ENCODE measurements at places on chromosomes 5 and 9.

DNA sequence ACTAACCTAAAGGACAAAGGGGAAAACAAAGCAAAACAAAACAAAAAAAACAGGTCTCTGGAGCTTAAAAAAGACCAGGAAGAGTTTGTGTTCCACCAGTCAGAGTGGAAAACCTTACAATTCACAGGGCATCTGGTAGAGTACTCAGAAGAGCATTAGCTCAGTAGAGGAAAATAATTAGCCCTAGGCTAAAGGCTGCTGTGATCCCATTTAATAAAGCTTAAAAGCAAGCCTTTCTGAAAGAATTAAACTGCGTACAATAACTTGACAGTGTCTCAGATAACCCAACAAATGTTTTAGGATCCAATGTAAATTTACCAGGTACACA is 7.3 kb downstream of the ECM2 start:
- no peak overlapping the region for H3K4me3 ChIP-seq
- no peaks in the 10 kb centered on the region for H3K27me3 ChIP-seq
- H3K36me3 ChIP-seq = no peaks in the 10 kb centered on the region

DNA sequence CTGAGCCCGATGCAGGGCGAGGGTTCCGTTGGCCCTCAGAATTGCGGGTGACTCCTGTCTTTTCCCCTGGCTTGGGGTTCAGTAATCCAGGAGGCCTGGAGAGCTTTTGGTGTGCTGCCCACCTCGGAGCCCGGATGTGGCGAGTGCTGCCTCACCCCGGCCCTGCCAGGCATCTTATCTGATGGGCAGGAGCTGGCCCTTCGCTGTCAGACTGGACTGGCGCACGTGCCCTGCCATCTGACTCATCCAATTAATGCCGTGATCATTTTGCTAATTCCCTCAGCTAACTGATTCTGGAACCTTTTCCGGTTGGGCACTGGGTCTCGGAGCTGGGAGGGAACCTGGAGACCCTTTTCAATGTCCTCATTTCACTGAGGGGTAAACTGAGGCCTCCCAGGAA is 34.6 kb downstream of the RXRA start:
- H3K27ac ChIP-seq = no peak overlapping the region
- no peak overlapping the region for H3K4me3 ChIP-seq
- no peaks in the 10 kb centered on the region for H3K36me3 ChIP-seq
- no peaks in the 10 kb centered on the region for H3K27me3 ChIP-seq

- no peaks in the 10 kb centered on the region for H3K36me3 ChIP-seq
- no peaks in the 10 kb centered on the region for H3K27me3 ChIP-seq
- H3K4me3 ChIP-seq = no peak overlapping the region
Observed at GRCh38 chr9:17319864-17320263, 185.0 kb downstream of the CNTLN start.

DNA sequence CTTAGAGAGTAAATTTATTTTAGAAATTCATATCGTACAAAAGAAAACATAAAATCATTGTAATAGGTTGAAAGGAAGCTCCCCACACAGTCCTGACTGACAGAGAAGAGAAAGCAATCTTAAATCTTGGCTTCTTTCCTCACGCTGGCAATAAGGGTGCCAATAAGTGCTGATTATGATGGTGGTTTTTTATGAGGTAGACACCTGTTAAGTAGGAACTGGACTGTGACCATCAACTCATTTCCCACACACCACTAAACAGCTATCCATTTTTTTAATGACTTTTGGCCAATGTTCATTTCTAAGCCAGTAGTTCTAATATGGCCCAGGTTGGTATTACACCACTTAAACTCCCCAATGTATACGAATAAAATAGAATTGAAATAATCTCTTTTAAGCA is 893.5 kb upstream of the NUDT12 start:
- H3K27ac ChIP-seq = no peak overlapping the region
- H3K36me3 ChIP-seq = no peaks in the 10 kb centered on the region
- H3K4me1 ChIP-seq = no peaks in the 10 kb centered on the region
- no peaks in the 10 kb centered on the region for H3K27me3 ChIP-seq
- no peak for DNase-seq

DNA sequence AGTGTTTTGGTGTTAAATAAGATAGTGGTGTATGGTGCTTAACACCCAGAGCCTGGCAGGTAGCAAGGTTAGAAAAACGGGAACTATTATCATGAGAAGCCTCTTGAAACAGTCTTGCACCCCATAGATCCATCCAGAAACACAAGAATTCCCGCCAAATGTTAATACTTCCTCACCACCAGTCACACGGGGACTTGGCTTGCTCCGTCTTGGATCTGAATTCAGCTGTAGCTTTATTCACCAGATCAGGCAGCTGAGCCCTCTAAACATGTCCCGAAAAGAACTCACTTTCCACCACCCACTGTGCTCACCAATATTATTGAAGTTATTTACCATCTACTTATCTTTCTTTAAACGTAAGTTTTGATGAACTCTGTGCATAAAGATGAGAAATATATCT is 101.6 kb upstream of the PTPN3 start:
- no peak overlapping the region for H3K4me3 ChIP-seq
- H3K4me1 ChIP-seq = no peaks in the 10 kb centered on the region
- no peaks in the 10 kb centered on the region for H3K36me3 ChIP-seq
- no peaks in the 10 kb centered on the region for H3K27me3 ChIP-seq

GRCh38 chr5:149656576-149657182 is 73.4 kb upstream of the PPARGC1B start:
- H3K36me3 ChIP-seq = no peaks in the 10 kb centered on the region
- H3K4me3 ChIP-seq = no peak overlapping the region
- peaks cover 4% of the 10 kb centered on the region for H3K27me3 ChIP-seq

GRCh38 chr9:121662359-121662758 is 10.9 kb downstream of the DAB2IP start:
- no peak overlapping the region for H3K27ac ChIP-seq
- peaks cover 28% of the 10 kb centered on the region for H3K27me3 ChIP-seq
- H3K36me3 ChIP-seq = no peaks in the 10 kb centered on the region
- H3K4me1 ChIP-seq = no peaks in the 10 kb centered on the region

GRCh38 chr5:33401482-33402390 is 39.0 kb upstream of the TARS1 start:
- H3K27me3 ChIP-seq = peaks cover 2% of the 10 kb centered on the region
- H3K4me3 ChIP-seq = no peak overlapping the region
- H3K4me1 ChIP-seq = no peaks in the 10 kb centered on the region
- H3K27ac ChIP-seq = no peak overlapping the region

DNA sequence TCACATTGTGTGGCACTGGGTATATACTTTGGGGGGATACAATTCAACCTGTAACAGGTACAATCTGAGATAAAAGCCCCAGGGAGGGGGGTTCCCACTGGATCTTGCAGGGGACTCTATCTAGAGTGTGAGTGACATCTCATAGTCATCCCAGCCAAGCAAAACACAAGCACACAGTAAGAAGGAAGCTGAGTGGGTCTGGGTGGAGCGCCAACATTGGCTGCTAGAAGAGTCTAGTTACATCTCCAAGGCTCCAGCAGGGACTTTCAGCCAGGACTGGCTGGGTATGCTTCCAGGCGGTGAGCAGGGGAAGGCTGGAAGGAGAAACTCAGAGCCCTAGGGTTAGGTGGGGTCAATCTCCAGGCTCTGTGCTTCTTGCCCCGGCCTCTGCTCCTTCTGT is 53.0 kb downstream of the IL31RA start:
- peaks cover 35% of the 10 kb centered on the region for H3K27me3 ChIP-seq
- H3K27ac ChIP-seq = no peak overlapping the region
- peaks cover 21% of the 10 kb centered on the region for H3K4me1 ChIP-seq
- DNase-seq = no peak

DNA sequence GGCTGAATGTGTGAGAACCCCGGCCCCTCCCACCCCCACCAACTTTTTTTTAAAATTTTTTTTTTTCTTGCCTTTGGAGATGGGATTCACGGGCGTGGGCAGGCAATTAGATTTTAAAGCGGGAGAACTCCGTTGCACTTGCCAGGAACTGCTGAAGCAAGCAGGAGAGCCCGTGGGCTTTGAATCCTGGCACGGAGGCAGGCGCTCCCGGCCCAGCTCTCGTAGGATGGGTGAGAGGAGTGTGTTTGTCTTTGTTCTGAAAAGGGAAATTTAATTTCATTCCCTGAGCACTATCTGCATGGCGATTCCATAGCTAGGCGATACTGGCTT is 54.3 kb upstream of the BOD1 start:
- H3K4me3 ChIP-seq = no peak overlapping the region
- H3K27ac ChIP-seq = no peak overlapping the region
- H3K36me3 ChIP-seq = no peaks in the 10 kb centered on the region
- H3K4me1 ChIP-seq = no peaks in the 10 kb centered on the region

GRCh38 chr5:180376511-180376910 is 23.4 kb upstream of the GFPT2 start:
- DNase-seq = no peak
- no peak overlapping the region for H3K27ac ChIP-seq
- H3K27me3 ChIP-seq = no peaks in the 10 kb centered on the region
- H3K36me3 ChIP-seq = no peaks in the 10 kb centered on the region
- H3K4me3 ChIP-seq = no peak overlapping the region

GRCh38 chr5:87541676-87542075 is 128.9 kb upstream of the CCNH start:
- no peak overlapping the region for H3K4me3 ChIP-seq
- no peak overlapping the region for H3K27ac ChIP-seq
- H3K36me3 ChIP-seq = no peaks in the 10 kb centered on the region

DNA sequence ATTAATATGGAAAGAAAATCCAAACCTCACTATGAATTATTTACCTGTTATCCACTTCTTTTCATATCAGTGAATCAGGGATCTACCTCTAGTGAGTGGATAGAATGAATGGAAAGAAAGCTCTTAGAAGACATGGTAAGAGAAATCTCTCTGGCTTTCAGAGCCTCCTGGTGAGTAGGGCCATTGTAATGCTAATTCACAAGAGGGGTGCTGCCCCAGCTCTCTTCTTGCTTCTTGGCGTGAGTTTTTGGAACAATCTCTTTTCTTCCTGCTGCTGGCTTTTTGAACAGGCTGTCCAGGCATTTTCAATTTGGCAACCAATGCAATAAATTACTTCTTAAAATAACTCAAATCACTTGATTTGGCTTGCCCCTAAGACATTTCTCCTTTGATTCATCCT is 49.9 kb upstream of the KCNN2 start:
- no peaks in the 10 kb centered on the region for H3K36me3 ChIP-seq
- no peaks in the 10 kb centered on the region for H3K4me1 ChIP-seq
- no peak overlapping the region for H3K4me3 ChIP-seq
- H3K27ac ChIP-seq = no peak overlapping the region
- H3K27me3 ChIP-seq = no peaks in the 10 kb centered on the region

GRCh38 chr9:69232135-69232534 is 58.1 kb downstream of the TJP2 start:
- H3K4me3 ChIP-seq = no peak overlapping the region
- H3K27ac ChIP-seq = no peak overlapping the region
- H3K36me3 ChIP-seq = no peaks in the 10 kb centered on the region
- no peak for DNase-seq
- no peaks in the 10 kb centered on the region for H3K4me1 ChIP-seq
- no peaks in the 10 kb centered on the region for H3K27me3 ChIP-seq
